Lower lobe of right lung (tissue), 2 donors: ENCODE measurements at places on chromosomes 4 and X. TPM values are rescaled to one million over a fixed set of nuclear protein-coding genes. Genes with fewer than 3 reads are reported as not detected.

HHIP gene
- 172 TPM for total RNA-seq

CCDC120 gene
- total RNA-seq = 9.5 TPM

MMRN1 gene
- total RNA-seq = 42.6 TPM

SFRP2 gene
- total RNA-seq = 39.5 TPM

FGFBP2 gene
- 5.1 TPM for total RNA-seq

DMRTC1 gene
- total RNA-seq = not detected

- no peak for DNase-seq
- no peak overlapping the region for H3K4me3 ChIP-seq
- H3K36me3 ChIP-seq = no peaks in the 10 kb centered on the region
- H3K27me3 ChIP-seq = peaks cover 45% of the 10 kb centered on the region
- no peak overlapping the region for H3K27ac ChIP-seq
Observed at GRCh38 chr4:6555519-6555918, 19.5 kb upstream of the MAN2B2 start.

DNA sequence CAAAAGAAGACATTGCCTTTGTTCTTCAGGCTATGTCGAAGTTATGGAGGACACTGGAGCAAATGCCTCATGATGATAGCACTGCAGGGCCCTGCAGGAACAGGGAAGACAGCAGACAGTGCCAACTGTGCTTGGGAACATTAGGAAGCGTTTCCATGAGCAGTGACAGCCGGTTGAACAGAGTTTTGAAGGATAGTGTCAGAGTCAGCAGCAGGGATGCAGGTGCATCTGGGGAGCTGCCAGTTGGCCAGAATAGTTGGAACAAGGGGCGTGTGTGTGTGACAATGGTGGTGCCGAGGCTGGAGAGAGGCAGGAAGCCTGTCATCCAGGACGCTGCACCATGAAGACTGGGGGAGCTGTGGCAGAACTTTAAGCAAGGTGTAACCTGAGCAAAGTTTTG is 88.6 kb downstream of the SHROOM3 start:
- peaks cover 7% of the 10 kb centered on the region for H3K4me1 ChIP-seq
- H3K27me3 ChIP-seq = no peaks in the 10 kb centered on the region
- H3K27ac ChIP-seq = no peak overlapping the region
- no peaks in the 10 kb centered on the region for H3K36me3 ChIP-seq
- no peak overlapping the region for H3K4me3 ChIP-seq

DNA sequence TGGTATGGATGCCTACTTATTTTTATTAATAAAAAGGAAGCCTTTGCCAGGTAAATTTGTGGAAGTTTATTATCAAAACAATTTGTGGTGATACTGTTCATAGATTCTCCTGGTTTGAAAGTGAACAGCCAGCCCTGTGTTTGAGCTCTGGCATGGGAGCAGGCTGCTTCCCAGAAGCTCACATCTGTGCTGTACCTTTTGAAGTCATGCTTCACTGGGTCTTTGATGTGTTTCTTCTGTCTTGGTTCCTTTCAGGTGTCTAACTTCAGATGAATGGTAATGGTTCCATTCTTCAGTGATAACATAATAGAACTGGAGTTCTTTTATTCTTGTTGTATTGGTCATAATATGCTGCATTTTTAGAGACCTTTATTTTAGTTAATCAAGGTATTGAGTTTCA is 85.5 kb downstream of the BMPR1B start:
- H3K4me1 ChIP-seq = no peaks in the 10 kb centered on the region
- DNase-seq = no peak
- no peak overlapping the region for H3K4me3 ChIP-seq
- no peaks in the 10 kb centered on the region for H3K27me3 ChIP-seq

- no peak for DNase-seq
- H3K36me3 ChIP-seq = no peaks in the 10 kb centered on the region
- H3K4me3 ChIP-seq = no peak overlapping the region
- H3K27ac ChIP-seq = no peak overlapping the region
- peaks cover 30% of the 10 kb centered on the region for H3K4me1 ChIP-seq
Observed at GRCh38 chr4:86496094-86497080, 97.7 kb upstream of the PTPN13 start.

GRCh38 chr4:146095091-146095690 is 80.3 kb upstream of the LSM6 start:
- H3K36me3 ChIP-seq = no peaks in the 10 kb centered on the region
- no peaks in the 10 kb centered on the region for H3K27me3 ChIP-seq
- DNase-seq = no peak
- no peak overlapping the region for H3K27ac ChIP-seq
- no peak overlapping the region for H3K4me3 ChIP-seq

GRCh38 chrX:72025236-72025770 is 106.4 kb downstream of the RTL5 start:
- H3K27me3 ChIP-seq = no peaks in the 10 kb centered on the region
- H3K27ac ChIP-seq = no peak overlapping the region
- H3K4me3 ChIP-seq = no peak overlapping the region
- no peaks in the 10 kb centered on the region for H3K36me3 ChIP-seq

DNA sequence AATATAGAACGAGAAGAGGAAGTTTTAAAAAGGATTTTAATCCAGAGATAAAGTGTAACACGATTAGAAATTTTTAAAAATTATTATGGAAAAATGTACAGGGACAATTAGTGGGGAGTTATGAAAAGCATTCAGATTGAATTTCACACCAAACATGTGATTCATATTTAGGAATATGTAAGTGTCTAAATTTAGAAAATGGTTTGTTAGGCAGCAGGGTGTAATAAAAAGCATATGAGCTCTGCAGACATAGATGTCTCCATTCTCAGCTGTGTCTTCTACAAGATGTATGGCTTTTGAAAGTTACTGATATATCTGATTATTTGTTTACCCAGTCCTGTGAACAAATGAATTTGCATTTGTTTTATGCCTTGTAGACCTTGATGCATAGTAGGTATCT is 638.9 kb upstream of the AGA start:
- no peaks in the 10 kb centered on the region for H3K36me3 ChIP-seq
- H3K4me3 ChIP-seq = no peak overlapping the region
- H3K27ac ChIP-seq = no peak overlapping the region
- no peak for DNase-seq
- no peaks in the 10 kb centered on the region for H3K4me1 ChIP-seq

DNA sequence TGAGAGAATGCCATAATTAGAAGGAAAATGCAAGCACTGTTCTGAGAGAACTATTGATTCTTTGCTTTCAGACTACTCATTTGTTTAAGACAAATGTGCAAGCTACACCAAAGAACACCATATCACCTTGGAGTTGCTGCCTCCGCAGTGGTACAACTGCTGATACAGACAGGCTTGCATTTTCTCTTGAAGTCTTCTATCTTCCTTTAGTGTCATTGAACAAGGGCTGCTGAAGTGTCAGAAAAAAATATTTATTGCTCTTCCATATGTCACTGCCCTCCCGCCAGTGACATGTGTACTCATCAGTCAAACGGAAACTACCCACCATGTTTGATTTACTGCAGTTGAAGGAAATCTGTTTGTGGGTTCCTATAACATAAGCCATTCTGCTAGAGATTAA is 318.3 kb upstream of the MAGEB18 start:
- H3K27ac ChIP-seq = no peak overlapping the region
- no peaks in the 10 kb centered on the region for H3K36me3 ChIP-seq
- no peak overlapping the region for H3K4me3 ChIP-seq
- H3K4me1 ChIP-seq = no peaks in the 10 kb centered on the region
- no peak for DNase-seq

GRCh38 chr4:58175024-58175423 is 1064.8 kb upstream of the IGFBP7 start:
- H3K4me3 ChIP-seq = no peak overlapping the region
- H3K36me3 ChIP-seq = no peaks in the 10 kb centered on the region
- no peak for DNase-seq

DNA sequence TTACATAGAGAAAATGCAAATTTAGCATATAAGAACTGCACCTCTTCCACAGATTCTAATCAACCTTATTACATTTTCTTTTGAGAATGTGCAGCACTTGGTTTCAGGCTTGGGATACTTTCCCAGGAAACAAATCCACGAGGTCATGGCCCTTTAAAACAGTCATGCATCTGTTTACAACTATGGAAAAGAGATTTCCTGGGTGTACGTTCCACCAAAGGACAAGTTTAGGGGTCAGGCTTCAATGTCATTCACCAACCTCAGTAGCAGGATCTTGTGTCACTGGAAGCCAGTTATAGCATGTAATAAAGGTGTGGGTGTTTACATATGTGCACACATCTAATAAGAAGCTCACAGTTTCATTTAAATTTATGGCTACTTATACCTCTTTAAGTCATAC is 30.7 kb downstream of the EREG start:
- no peak for DNase-seq
- H3K36me3 ChIP-seq = no peaks in the 10 kb centered on the region
- no peak overlapping the region for H3K4me3 ChIP-seq
- H3K27ac ChIP-seq = no peak overlapping the region
- H3K4me1 ChIP-seq = no peaks in the 10 kb centered on the region

DNA sequence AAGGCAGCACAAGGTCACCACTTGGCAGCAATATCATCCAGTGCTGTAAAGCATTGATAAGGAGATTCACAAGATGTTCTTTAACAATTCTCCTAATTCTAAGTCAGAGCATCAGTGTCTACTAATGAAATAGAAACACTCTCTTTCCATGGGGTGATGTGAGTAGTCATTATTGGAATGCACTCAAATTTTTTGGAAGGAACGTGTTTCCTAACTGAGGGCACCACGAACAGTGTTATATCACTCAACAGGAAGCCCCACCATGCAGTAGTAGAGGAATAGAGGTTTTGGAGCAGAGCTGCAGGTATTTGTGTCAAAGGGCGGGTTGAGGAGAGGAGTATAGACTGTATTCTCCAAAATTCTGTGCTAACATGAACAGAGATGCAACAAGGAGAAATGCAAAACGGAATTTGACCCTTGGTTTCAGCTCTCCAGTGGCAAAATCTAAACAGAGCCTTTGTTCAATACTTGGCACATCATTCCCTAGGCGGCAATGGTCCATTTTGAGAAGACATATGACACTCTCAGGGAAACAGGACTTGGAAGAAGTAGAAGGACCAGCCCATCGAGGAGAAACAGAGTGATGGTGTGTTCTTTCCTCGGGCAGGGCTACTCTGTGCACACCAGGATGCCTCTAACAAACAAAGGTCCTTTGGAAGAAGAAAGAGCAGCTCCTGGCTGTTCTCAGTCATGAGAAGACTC is 98.9 kb downstream of the CPEB2 start:
- H3K27ac ChIP-seq = no peak overlapping the region
- no peaks in the 10 kb centered on the region for H3K36me3 ChIP-seq
- H3K4me3 ChIP-seq = no peak overlapping the region
- no peak for DNase-seq
- H3K27me3 ChIP-seq = no peaks in the 10 kb centered on the region
- no peaks in the 10 kb centered on the region for H3K4me1 ChIP-seq

GRCh38 chr4:140806163-140806562 is 50.0 kb upstream of the TBC1D9 start:
- no peak for DNase-seq
- no peaks in the 10 kb centered on the region for H3K36me3 ChIP-seq
- no peaks in the 10 kb centered on the region for H3K27me3 ChIP-seq

DNA sequence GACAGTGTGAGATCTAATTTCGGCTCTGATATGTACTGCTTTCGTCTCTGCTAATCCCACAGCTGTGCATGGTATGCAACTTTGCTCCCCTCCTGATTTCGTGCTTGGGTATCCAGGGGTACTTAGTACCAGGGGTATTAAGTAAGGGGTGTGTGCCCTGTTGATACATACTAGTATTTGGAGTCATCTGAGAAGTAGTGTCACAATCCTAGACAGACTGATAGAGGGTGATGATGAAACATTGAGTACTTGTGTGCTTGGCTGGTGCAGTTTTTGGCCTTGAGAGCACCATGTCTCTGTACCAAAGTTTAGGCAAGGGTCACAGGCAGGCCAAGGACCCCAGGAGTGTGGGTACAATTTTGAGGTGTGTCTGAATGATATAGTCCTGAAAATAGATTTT is 10.9 kb downstream of the GPAT3 start:
- H3K27me3 ChIP-seq = no peaks in the 10 kb centered on the region
- no peak overlapping the region for H3K27ac ChIP-seq
- H3K4me3 ChIP-seq = no peak overlapping the region
- DNase-seq = no peak
- H3K4me1 ChIP-seq = peaks cover 6% of the 10 kb centered on the region

GRCh38 chrX:100355680-100356079 is 54.4 kb downstream of the PCDH19 start:
- no peak overlapping the region for H3K27ac ChIP-seq
- no peaks in the 10 kb centered on the region for H3K4me1 ChIP-seq
- no peaks in the 10 kb centered on the region for H3K27me3 ChIP-seq
- H3K4me3 ChIP-seq = no peak overlapping the region
- no peaks in the 10 kb centered on the region for H3K36me3 ChIP-seq

DNA sequence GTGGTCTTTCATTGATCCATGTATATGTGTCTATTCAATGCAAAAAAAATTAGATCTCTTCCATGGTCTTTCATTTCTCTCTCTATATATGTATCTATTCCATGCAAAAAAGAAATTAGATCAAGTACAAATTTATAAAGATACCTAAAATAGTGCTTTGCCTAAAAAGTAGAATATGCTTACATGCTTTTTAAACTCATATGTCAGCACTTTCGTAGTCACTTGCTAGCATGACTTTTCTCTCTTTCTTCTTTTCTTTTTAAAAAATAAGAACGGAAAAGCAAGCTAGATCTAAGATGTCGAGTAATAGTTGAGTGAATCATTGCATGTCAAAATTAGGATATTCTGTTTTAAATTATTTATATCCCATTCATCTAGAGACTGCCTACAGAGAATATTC is 50.9 kb downstream of the PKD2 start:
- no peaks in the 10 kb centered on the region for H3K4me1 ChIP-seq
- no peak overlapping the region for H3K27ac ChIP-seq
- H3K36me3 ChIP-seq = peaks cover 65% of the 10 kb centered on the region
- no peak overlapping the region for H3K4me3 ChIP-seq

- no peaks in the 10 kb centered on the region for H3K36me3 ChIP-seq
- H3K4me1 ChIP-seq = no peaks in the 10 kb centered on the region
- no peaks in the 10 kb centered on the region for H3K27me3 ChIP-seq
- H3K4me3 ChIP-seq = no peak overlapping the region
- DNase-seq = no peak
Observed at GRCh38 chr4:85029453-85029852, 63.0 kb upstream of the WDFY3 start.

DNA sequence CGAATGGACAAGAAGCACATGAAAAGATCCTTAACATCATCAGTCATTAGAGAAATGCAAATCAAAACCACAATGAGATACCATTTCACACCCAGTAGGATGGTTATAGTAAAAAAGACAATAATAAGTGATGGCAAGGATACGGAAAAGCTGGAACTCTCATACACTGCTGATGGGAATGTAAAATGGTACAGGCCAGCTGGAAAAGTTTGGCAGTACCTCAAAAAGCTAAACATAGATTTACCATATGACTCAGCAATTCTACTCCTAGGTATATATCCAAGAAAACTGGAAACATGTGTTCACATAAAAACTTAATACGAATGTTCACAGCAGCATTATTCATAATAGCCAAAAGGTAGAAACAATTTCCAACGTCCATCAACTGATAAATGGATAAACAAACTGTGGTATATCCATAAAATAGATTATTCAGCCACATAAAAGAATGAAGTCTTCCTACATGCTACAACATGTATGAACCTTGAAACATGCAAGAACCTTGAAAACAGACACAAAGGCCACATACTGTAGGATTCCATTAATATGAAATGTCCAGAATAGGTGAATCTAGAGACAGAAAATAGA is 11.9 kb downstream of the RPS6KA3 start:
- H3K27me3 ChIP-seq = no peaks in the 10 kb centered on the region
- H3K4me1 ChIP-seq = peaks cover 17% of the 10 kb centered on the region
- no peaks in the 10 kb centered on the region for H3K36me3 ChIP-seq
- H3K27ac ChIP-seq = no peak overlapping the region
- no peak for DNase-seq
- H3K4me3 ChIP-seq = no peak overlapping the region
